ENCODE measurements at places on chromosomes 6 and 20.

DNA sequence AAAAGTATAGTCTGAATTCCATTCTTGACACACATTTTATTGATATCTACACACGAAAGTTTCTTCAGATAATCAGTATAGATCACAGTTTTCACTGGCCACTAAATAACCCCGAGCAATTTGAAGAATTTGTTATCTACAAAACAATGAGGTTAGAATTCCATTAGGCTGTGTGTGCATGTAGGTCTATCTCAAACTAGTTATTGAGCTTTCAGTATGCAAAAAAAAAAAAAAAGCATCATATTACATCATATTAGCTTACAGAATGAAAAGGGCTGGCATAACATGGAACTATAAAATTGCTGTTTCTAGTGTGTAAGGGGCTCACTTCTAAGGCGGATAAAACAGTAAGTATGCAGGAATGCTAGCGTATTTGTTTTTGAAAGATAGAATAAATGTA lies 59.5 kb upstream of the ADGRG6 start:
- no peak for DNase-seq

- no peak for DNase-seq
These were observed 37.0 kb downstream of the CDC40 start for GRCh38 chr6:110217266-110217665.

DNA sequence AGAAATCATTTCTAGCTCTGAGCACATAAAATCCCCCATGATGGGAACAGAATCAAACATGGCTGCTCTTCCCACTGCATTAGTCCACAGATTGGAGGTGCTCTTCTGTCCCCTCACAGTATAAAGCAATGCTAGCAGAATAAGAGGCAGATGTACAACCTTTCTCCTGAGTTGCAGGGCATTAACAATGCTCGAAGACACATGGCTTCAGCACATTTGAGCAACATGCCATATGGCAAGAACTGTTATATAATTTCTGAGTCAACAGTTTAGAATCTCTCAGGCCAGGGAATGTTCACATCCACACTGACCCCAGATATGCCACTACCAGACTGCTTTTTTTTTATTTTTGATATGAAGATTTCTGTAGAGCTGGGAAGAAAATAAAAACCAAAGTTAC lies 119.6 kb downstream of the KIF13A start:
- DNase-seq = no peak

GRCh38 chr6:103570431-103570830 lies 1289.3 kb downstream of the HACE1 start:
- DNase-seq = no peak

DNA sequence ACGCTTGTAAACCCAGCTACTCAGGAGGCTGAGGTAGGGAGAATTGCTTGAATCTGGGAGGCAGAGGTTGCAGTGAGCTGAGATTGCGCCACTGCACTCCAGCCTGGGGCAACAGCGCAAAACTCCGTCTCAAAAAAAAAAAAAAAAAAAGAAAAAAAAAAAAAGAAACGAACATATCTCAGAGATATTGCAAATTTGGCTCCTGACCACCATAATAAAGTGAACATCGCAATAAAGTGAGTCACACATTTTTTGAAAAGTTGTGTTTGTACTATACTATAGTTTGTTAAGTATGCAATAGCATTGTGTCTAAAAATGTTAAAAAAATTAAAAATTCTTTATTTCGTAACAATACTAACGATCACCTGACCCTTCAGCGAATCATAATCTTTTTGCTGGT lies 13.3 kb downstream of the RSPH9 start:
- DNase-seq = no peak

GRCh38 chr6:39824030-39824926 lies 32.1 kb downstream of the DAAM2 start:
- DNase-seq = no peak

GRCh38 chr20:50488236-50488806 lies 21.9 kb upstream of the PTPN1 start:
- no peak for DNase-seq

- DNase-seq = no peak
These were observed 21.3 kb downstream of the PSMG4 start for GRCh38 chr6:3280091-3280490.

DNA sequence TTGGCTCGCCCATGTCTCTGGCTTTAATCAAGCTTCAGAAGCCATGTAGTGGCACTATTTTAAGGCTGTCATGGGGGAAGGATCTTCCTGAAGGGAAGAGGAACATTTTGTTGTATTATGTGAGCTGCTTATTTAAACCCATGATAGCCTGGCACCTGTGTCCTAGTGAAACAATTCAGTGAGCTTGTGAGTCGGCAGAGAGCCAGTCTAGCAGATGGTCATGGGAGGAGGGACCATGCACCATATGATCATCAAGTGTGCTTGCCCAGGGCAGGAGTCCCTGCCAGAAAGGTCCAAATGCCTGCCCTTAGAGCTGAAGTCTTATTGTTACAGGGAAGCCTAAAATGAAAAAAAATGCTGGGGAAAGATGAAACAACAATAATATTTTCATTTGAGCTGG lies 132.9 kb downstream of the PRDM13 start:
- no peak for DNase-seq

GRCh38 chr6:135358985-135359384 lies 138.6 kb downstream of the AHI1 start:
- no peak for DNase-seq

- no peak for DNase-seq
These were observed 621 bp downstream of the GPR63 start for GRCh38 chr6:96836631-96837080.

DNA sequence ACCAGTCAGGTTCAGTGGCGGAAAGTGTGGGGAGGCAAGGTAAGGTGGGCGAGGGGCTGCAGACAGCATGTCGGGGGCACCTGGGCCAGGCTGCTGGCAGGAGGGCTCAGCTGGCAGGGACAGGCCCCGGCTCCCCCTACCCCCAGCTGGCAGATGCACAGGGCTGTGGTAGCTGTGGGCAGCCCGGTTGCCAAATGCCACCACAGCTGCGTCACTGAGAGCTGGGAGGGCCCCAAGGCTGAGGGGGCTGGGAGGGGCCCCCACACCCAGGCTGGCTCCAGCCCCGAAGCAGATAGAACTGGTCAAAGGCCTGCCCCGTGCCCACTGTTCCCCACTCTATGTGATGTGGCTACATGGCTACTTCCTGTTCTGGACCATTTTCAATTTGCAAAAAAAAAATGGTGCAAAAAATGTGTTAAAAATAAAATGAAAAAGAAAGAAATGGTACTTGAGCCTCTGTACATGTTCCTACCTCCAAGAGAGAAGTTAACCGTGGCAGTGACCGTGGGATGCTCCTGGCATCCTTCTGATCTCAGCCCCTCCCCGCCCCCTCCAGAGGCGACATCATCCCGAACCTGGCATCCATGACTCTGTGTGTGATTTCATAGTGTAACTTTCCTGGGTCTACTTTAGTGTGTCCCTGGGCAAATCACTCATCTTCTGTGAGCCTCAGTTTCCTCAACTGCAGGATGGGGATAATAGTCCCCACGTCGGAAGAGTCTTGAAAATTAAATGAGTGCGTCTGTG lies 64.4 kb downstream of the UBE2V1 start:
- no peak for DNase-seq

- DNase-seq = no peak
These were observed 109.5 kb downstream of the TRIM27 start for GRCh38 chr6:28814032-28814976.

DNA sequence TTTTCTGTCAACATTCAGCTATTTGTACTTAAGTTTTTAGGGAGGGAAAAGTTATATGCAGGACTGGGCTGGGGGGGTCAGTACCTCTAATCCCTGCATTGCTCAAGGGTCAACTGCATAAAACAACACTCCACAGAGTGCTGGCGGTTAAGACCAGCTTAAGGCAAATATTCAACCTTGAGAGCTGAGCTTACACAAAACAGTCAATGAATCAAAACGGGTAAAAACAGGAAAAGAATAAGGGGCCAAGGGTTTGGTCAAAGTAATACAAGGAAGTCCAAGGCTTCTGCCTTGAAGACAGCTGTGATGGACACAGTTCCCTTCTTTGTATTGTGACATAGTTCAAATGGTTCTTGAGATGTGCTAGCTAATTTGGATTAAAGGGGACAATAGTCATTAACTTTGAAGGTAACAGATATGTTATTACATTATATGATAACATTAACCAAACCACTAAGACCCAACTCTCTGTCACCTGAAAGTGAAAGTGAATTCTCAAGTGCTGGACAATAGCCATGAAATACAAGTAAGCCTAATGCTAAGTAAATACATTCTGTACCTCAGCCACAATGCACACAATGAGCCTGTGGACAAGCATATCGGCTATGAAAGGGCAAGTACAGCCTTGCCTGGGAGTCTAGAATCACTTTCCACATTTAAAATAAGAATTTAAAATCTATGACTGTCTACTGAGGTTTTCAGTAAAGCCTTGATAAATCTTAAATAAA lies 106.8 kb downstream of the PDE10A start:
- no peak for DNase-seq

- no peak for DNase-seq
These were observed 30.2 kb downstream of the SNX9 start for GRCh38 chr6:157853018-157853805.

DNA sequence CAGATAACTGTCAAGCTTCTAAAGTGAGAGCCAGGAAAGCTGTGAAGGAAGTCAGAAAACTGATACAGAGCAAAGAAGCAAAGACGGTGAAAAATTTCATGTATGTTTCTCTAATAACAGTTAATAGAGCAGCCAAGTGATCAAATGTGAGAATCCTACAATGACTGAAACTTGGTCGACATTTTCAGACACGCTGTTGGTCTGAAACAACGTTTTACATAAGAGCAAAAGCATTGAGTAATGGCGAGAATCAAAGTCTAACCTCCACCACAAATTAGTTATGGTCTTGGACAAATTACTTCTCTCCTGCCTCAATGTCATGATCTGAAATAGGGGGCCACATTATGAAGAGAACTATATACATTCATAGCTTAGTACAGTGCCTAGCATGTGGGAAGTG lies 3.3 kb downstream of the MKKS start:
- no peak for DNase-seq

DNA sequence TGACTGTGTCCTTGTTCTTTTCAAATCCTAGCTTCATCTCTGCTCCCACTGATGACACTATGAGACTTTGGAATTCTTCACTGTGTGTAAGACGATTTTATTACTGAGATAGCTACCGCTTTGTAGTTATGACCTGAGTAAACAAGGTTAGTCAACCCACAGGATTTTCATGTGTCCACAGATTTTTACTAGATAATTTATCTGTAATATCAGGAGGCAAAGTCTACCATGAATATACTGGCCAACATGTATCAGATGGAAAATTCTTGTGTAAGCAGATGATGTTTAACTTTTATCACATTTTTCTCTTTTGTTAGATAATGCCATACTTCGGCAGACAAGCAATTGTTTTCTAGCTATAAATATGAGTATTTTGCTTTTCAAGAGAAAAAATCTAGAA lies 119.8 kb downstream of the SGK1 start:
- no peak for DNase-seq

DNA sequence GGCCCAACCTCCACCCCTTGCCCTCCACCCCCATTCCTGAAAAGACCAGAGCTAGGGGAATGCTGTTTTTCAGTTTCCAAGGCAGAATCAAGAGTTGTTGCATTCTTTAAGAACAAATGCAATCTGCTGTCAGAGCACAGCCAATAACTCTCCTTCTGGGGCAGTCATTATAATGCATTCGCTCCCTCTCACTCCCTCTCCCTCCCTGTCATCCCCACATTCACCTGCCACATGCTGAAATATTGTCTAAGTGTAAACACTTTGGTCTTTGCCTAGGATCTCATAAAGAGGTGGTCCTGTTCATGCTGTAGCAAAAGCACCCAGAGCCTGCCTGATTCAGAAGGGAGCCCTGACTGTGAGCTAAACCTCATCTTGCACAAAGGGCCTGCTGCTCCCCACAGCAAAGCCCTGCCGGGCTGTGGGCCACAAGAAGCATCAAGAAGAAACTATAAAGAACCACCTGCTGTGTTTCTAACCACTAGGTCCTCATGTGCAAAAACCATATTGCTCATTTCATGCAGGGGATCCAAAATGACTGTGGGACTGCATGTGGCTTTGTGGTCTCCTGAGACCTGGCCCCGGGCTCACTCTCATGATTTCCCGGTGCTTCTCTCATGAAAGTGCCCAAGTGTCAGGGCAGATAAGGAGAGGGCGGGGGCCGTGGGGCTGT lies 85.6 kb downstream of the GPR6 start:
- no peak for DNase-seq

GRCh38 chr20:1831606-1832005 lies 63.6 kb upstream of the SIRPA start:
- no peak for DNase-seq

DNA sequence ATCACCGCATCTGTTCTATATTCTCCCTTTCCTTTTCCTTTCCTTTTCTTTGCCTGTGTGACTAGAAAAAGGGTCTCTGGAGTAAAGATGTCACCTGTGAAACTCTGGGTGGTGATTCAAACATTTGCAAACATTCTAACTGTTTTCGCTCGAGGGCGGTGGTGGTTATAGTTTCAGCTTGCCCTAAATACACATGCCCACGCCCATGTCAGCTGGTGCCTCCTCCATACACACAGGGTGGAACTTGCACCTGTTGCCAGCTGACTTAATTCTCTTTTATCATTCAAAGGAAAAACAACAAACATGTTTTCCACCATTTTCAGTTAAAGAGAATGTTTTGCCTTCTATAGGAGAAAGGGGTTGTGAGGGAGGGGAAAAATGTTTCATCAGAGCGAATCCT lies 381.9 kb upstream of the ARID1B start:
- no peak for DNase-seq

- no peak for DNase-seq
These were observed 80.8 kb downstream of the RCAN2 start for GRCh38 chr6:46410334-46410953.

DNA sequence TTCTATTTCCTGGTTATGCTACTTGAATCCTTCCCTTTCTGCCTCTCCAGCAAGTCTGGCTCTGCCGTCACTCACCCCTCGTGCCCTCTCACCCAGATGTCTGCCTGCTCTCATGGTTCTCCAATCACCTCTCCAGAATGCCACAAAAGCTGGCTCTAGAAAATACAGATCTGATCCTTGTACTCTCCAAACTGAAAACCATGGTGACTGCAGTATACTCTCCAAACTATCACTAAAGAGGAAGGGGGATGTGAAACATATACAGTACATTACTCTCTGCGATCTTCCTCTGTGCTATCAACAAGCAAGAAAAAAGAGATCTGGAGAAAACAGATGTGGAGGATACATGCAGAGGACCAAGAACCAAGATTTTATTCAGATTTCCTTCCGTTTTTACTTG lies 91.1 kb downstream of the ATXN1 start:
- no peak for DNase-seq

GRCh38 chr6:105199711-105200110 lies 19.9 kb upstream of the POPDC3 start:
- DNase-seq = no peak

GRCh38 chr20:13200767-13201500 lies 20.1 kb upstream of the ISM1 start:
- no peak for DNase-seq

- no peak for DNase-seq
These were observed 215.2 kb downstream of the SLC35F1 start for GRCh38 chr6:118122161-118122725.

Data from vagina (tissue), 2 donors.